Amygdala (tissue), 56 donors: ENCODE measurements at places on chromosomes 1 and 21.

- DNase-seq: no peak
These were observed 103.6 kb downstream of the RHOU start for GRCh38 chr1:228838717-228839500.

GRCh38 chr1:38093569-38094520 lies 47.3 kb upstream of the POU3F1 start:
- DNase-seq: no peak

- no peak for DNase-seq
These were observed 46.7 kb upstream of the DMRTB1 start for GRCh38 chr1:53412285-53413174.

GRCh38 chr1:223201967-223202366 lies 58.9 kb upstream of the TLR5 start:
- DNase-seq: no peak

- DNase-seq: no peak
These were observed 8.0 kb downstream of the TMEM81 start for GRCh38 chr1:205076245-205076761.

GRCh38 chr1:180946056-180946455 lies 33.4 kb downstream of the KIAA1614 start:
- no peak for DNase-seq

DNA sequence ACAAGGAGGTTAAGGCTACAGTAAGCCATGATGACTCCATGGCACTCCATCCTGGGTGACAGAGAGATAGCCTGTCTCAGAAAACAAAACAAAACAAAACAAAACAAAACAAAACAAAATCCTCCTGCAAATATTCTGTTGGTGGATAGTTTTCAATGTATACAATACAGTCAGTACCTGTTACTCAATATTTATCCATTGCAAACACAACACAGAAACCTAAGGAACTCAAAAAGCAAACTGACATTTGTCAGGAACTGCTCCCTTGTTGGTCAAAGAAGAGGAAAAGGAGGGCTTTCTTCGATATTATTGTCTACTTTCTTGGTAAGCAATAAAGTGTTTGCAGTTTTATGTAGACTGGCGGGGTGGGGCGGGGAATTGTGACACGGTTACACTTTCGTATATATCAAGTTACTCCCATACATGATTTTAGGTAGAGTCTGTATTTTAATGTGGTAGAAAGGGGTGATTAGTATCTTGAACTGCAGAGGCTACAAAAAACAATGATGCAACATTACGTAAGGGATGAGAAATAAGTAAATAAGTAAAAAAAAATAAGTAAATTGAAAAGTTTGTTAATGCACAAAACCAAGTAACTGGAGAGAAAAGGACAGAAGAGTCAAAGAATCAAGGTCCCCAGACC lies 31.8 kb downstream of the APP start:
- DNase-seq: no peak

- DNase-seq: no peak
These were observed 187.7 kb upstream of the CACYBP start for GRCh38 chr1:174812016-174812415.

- DNase-seq: no peak
These were observed 99.8 kb downstream of the INTS7 start for GRCh38 chr1:211935448-211935970.

DNA sequence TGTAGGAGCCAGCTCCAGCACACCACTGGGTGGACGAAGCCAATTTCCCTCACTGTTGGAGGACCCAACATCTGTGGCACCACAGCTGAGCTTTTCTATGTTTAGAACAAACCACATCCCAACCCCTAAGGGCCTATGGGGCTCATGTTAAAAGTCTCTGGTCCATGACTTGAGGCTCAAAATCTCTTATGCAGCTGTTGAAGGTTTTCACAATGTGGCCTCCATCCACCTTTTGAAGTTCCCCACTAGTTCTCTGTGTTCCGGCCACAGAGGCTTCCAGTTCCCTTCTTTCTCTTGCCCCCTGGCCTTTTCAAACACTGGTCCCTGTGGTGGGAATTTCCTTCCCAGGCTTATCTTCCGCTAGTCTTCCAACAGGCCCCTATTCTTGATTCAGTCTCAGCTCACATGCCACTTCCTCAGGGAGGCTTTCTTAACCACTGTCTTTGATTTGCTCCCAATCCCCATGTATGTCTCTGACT lies 3.9 kb upstream of the IFNLR1 start:
- no peak for DNase-seq

- DNase-seq: no peak
These were observed 76.5 kb downstream of the ACTL8 start for GRCh38 chr1:17831597-17831996.

DNA sequence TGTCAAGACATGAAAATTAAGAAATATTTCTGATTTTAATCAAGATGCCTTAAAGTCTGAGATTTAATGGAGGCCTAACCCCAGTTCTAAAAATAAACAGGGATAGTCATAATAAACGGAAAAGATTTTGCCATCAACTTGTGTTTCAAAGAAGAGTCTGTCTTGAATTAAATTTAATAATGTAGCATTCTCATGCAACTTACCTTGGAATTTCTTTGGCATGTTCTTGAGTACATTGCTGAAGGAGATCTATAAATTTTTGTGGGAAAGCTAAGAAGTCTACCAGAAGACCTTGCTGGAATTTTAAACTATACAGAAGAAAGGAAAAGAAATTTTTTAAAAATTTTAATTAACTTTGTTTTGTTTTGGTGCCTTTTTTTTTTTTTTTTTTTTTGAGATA lies 10.6 kb downstream of the SASS6 start:
- no peak for DNase-seq
